Adrenal gland (tissue), 19 donors: ENCODE measurements at places on chromosomes 3 and 15. TPM values are rescaled to one million over a fixed set of nuclear protein-coding genes. Genes with fewer than 3 reads are reported as not detected.

GRCh38 chr3:125185805-125186204, 26.7 kb downstream of the SLC12A8 start:
- DNase-seq = no peak

GRCh38 chr3:46252980-46253379, 10.7 kb downstream of the CCR3 start:
- DNase-seq = no peak

- peak; percentile 25 for DNase-seq
Measured at GRCh38 chr15:81282606-81282895, 41.4 kb downstream of the STARD5 start.

GRCh38 chr3:19107719-19108118, 40.6 kb upstream of the KCNH8 start:
- no peak for DNase-seq

DNA sequence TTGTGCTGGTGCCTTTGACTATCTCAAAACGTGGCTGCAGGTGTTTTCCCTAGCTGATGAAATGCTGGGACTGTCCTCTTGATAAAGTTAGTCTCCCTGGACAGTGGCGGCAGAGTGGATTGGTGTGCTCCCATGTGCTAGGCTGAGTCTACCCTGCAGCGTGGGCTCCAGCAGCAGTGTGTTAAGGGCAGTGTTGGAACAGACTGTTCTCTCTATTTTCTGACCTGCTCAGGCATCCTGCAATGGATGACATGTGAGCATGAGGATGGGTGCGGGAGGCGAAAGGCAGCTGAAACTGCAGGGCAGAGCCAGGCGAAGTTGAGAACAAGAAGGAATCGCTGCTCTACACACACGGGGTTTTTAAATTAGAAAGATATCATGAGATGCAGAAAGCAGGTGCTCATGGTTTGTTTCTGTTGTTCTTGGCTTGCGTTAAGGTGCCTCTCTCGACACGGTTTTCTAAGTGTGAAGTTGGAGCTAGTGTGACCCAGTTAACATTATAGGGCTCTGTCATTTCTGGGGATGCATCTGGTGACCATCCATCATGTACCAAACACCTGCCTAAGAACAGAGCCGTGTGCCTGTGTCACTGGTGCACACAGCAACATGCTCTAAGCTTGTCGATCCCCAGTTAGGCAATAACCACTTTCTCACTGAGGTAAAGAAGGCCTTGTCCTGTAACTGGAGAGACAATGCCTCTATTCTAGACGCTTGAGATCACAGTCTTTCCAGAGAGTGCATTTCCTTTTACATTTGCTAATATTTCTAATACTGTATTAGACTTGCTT, 44.3 kb downstream of the SLCO3A1 start:
- DNase-seq = no peak

GRCh38 chr3:177127008-177127407, 70.3 kb downstream of the TBL1XR1 start:
- no peak for DNase-seq

RETNLB gene
- not detected for total RNA-seq

DNA sequence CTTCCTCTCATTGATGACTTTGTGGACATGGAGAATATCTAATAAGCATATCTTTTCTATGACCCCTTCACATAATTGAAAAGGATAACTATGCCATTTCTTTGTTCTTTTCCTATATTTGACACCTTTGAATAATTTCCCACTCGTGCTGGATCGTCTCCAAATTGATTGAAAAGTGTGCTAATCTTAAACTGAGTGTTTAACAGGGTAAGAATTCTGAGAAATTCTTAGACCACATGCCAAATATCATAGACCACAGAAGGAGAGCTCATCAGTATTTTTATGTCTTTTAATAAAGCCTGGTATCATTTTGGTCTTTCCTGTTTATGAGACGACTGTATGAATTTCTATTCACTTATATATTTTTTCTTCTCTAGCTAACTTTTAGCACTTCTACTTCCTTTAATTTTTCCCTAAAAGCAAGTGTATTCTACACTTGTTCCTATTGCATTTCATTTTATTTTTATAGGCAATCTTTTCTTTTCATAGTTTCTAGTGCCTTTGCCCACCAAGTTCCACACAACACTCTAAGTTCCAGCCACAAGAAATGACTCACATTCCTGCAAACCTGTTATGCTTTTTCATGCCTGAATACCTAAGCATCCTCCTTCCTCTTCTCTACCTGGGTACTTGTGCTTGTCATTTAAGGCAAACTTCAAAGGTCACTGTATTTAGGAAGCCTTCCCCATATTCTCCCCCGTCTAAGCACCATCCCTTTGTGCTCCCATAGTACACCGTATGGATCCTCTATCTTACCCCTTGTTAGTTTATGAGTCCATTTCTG, 30.1 kb downstream of the KBTBD8 start:
- no peak for DNase-seq

DNA sequence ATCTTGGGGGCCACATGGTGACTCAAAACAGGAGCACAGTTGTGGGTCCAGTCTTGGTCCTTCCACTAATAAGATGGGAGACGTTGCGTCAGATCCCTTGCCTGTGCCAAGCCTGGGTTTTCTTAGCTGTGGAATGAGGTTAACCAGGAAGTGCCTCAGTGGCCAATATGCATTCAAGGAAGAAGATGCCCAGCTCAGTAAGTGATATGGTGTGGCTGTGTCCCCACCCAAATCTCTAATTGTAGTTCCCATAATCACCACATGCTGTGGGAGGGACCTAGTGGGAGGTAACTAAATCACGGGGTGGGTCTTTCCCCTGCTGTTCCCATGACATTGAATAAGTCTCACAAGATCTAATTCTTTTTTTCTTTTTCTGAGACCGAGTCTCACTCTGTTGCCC, 6.4 kb downstream of the ALG1L2 start:
- DNase-seq = no peak

DNA sequence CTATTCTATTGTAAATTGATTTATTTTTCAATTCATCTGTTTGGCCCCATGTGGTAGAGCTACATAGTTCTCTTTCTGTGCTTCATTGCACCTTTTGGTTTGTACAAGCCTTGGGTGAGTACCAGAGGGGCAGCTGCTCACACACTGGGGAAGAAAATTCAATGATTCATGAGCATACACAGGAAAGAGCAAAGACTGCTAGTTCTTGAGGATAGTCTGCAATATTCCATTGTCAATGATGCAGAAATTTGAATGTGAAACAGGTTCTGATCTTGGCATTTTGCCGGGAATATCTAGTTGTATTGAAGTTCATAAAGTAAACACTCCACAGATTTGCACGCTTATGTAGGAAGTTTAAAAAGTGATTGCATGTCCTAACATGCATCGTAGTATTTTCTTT, 304.6 kb downstream of the NAALADL2 start:
- DNase-seq = no peak

DNA sequence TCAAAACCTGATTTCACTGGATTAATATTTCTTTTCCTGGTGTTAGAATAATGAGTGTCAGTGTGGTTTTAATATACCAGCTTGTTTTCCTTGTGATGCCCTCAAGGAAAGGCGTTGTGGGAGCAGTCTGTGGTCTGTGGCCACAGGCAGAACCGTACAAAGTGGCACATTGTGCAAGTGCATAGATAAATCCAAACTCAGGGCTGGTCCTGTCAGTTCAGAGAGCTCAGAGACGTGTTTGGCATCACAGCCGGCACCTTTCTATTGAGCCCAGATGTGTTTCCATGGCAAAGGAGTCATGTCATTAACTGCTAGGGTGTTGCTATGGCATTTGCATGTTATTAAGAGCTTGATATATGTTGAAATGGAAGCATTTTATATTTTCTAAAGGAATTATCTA, 289.9 kb upstream of the RASGRP1 start:
- no peak for DNase-seq

DNA sequence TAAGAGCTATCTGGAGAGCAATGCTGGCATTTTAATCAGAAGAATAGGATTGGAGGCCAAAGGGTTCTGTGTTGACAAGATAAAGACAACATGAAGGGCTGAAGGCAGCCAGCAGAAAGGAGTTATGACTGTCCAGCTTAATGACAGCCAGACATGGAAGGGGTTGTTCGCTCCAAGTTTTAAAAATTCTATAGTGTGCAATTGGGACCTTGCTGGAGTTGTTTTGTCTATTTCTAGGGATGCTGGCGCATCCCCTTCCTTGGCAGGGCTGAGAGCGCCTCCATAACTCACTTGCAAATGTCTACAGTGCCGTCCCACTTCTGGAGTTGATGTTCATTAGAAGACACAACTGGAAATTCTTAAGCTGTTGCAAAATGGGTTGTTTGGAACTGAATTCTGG, 200.7 kb downstream of the TLE3 start:
- no peak for DNase-seq

- no peak for DNase-seq
Measured at GRCh38 chr3:47434849-47435248, 40.9 kb downstream of the SCAP start.

KCNMB2 gene
- total RNA-seq = not detected

GRCh38 chr3:126927846-126928245, 55.1 kb upstream of the PLXNA1 start:
- DNase-seq = no peak

KBTBD8 gene
- 1.2 TPM for total RNA-seq

DNA sequence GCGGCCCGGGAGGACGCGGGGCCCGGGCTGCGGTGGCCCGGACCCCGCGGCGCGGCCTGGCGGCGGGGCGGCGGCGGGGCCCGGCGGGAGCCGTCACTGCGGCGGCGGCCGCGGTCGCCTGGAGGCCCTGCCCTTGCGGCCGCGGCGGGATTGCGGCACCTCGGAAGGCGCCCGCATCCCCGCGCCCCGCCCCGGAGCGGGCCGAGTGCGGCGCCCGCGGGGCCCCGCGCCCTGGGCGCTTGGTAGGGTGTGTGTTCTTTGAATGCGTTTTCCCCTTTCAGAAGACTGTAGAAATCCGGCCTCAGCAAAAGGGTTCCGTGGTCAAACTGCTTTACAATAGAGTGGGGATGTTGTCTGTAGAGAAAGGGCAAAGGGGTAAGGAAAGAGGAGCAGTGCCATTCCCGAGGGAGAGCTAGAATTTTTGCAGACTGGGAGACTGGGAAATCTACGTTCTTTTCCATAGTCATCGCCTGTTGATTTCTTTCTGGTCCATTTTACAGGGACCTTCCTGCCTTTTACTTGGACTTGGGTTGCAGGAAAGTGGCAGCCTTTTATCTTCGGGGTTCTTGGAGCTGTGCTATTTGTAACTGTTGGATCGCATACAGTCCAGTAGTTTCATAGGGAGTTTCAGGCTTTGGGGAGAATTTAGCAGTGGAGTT, 630 bp downstream of the SNRK start:
- peak; percentile 22 for DNase-seq

TRANK1 gene
- total RNA-seq = 23.4 TPM

DZIP1L gene
- total RNA-seq = 8.4 TPM

GADL1 gene
- 0.10 TPM for total RNA-seq

- no peak for DNase-seq
Measured at GRCh38 chr15:79051941-79052731, 38.4 kb downstream of the RASGRF1 start.

- peak; percentile 26 for DNase-seq
Measured at GRCh38 chr15:39919748-39920509, at the start of gene GPR176. Gene GPR176, minus strand, starts transcription at chr15:39920266. Its CDS starts 240 bp downstream, at chr15:39920026.

GRCh38 chr15:90095521-90095959, 6.7 kb downstream of the IDH2 start:
- no peak for DNase-seq

GRCh38 chr15:20348900-20349773, 192.5 kb downstream of the GOLGA6L6 start:
- peak; percentile 7 for DNase-seq

CCDC39 gene
- 0.08 TPM for total RNA-seq

GOLGA8J gene
- total RNA-seq = not detected

DNA sequence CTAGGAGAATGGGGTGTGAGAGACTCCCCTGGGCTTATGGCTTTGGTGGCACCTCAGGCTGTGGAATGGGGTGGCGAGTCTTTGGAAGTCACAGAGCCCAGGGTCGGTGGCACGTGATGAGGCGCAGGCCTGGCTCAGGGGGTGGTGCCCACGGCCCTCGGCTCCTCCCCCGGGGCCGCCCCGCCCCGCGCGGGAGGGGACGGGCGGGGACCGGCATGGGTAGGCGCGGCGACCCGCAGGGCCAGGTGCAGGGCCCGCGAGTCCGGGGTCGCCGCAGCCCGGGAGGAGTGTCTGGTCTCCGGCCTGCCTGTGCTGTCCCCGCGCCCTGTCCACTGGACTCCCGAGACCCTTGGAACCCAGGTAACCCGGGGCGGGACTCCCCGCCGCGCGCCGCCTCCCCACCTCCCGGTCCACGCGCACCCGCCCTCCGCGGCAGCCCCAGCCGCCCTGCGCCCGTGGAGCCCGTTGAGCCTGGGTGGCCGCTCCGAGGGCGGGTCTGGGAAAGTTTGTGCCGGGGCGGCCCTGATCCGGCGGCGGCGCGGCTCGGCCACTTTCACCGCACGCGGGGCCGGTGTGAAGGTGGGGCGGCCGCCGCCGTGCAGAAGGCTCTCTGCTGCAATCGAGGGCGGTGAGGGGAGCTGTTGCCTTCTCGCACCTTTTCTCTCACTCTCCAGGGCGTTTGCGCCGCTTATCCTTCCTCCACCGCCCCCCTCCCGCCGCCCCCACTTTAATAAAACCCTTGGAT, at the start of gene PAQR5:
TSS of gene PAQR5 (plus strand) at position 216 of the 745 bp plus-strand sequence. CDS start 61,169 bp downstream, outside the sequence.
- peak; percentile 67 for DNase-seq

DNA sequence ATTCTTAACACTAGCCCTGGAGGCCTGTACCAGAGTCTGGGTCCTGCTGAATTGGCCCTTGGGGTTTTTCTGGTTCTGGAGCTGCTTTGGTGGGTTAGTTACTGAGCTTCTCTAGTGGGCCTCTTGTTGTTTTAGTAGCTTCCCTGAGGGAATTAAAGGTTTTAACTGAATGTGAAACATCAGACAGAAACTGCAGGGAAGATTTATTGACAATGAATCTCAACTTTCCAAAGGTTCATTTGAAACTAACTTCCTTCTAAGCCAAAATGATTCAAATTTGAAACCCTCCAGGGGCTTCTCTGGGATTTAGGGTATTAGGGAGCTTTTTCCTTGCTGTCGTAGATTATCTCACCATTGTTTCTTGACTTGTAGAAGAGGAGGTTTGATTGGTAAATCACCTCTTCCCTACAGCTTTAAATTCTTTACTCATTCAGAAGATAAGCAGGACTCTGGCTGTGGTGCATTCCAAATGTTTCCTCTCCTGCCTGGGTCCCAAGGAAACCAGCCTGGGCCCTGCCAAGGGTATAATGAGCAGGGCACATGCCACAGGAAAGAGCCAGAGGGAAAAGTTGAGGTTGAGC, 71.0 kb downstream of the TP63 start:
- DNase-seq = no peak

DNA sequence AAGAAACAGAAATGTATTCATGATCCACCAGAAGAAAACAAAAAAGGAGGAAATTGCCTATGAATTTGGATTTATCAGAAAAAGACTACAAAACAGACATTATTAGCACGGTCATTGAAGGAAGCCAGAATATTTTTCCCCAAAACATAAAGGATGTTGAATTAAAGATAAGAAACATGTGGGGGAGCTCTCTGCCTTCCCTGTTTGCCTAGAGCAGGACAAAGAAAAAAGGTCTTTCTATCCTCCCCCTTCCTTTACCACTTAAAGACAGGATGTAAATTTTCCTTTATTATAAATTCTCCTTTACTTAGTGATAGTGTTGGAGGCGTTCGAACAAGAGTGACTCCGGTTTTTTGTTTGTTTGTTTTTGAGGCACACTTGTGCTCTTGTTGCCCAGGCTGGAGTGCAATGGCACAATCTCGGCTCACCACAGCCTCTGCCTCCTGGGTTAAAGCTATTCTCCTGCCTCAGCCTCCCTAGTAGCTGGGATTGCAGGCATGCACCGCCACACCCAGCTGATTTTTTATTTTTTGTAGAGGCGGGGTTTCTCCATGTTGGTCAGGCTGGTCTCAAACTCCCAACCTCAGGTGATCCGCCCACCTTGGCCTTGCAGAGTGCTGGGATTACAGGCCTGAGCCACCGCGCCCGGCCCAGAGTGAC, 14.9 kb upstream of the RPN1 start:
- no peak for DNase-seq
